Thymus (tissue), 14 donors: ENCODE measurements at places on chromosomes 11 and 22. TPM values are rescaled to one million over a fixed set of nuclear protein-coding genes. Genes with fewer than 3 reads are reported as not detected.

DNA sequence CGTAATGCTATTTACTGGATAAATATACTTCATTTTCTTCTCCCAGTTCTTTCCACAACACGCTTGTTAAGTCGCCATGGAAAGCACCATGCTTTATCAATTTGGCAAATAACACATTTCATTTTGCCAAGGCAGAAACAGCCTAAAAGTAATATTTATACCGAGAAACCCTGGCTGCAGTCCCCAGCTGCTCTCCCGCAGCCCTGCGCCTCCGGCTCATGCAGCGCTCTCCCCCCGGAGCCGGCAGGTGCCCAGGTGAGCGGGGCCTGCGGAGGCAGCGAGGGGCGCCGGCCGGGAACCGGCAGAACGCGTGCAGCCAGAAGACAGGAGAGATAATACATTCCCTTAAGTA, 681 bp upstream of the ARHGEF12 start:
- peak overlapping the region; percentile 75 for H3K27ac ChIP-seq
- no peaks in the 10 kb centered on the region for H3K36me3 ChIP-seq
- H3K4me1 ChIP-seq, result peaks cover 4% of the 10 kb centered on the region
- peak overlapping the region; percentile 77 for H3K4me3 ChIP-seq

- H3K36me3 ChIP-seq, result no peaks in the 10 kb centered on the region
- no peak for DNase-seq
- peaks cover 20% of the 10 kb centered on the region for H3K27me3 ChIP-seq
- no peak overlapping the region for H3K4me3 ChIP-seq
Observed at GRCh38 chr22:33062361-33062760, 4.2 kb upstream of the SYN3 start.

Gene RTL10
- total RNA-seq, result 19.2 TPM

Gene ATXN10
- 111 TPM for total RNA-seq

DNA sequence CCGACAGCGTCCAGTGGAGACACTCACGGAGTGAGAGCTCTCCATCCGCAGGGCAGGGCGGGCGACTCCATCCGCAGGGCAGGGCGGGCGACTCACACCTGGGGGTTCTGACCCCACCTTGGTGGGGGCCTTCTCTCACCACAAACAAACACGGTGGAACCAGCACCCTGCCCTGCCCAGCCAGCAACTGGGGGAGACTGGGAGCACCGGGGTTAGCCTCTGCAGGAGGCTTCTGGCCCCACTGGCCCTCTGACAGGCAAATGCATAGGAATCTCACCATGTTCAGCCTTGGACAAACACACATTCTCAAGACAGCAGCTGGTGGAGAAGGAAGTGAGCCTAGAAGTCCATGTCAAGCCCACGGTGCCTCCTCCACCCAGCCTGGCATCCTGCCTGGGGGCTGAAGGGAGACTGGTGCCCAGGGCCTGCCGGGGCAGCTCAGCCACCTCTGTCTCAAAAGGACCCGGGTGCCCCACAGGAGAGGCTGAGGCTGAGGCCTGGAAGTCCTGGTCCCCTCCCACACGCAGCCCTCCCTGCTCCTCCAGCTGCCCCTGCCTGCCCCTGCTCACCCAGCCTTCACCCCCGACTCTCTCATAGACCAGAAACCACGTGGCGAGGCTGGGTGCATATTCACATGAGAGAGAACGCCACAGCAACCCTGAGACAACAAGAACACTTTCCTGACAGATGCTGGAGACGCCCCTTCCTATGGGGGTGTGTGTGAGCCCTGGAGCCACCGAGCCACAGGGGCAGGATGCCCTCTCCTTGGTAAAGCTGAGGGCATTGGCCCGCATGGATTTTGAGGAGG, 98.4 kb upstream of the B3GAT1 start:
- no peak overlapping the region for H3K27ac ChIP-seq
- H3K36me3 ChIP-seq, result no peaks in the 10 kb centered on the region
- no peaks in the 10 kb centered on the region for H3K27me3 ChIP-seq

DNA sequence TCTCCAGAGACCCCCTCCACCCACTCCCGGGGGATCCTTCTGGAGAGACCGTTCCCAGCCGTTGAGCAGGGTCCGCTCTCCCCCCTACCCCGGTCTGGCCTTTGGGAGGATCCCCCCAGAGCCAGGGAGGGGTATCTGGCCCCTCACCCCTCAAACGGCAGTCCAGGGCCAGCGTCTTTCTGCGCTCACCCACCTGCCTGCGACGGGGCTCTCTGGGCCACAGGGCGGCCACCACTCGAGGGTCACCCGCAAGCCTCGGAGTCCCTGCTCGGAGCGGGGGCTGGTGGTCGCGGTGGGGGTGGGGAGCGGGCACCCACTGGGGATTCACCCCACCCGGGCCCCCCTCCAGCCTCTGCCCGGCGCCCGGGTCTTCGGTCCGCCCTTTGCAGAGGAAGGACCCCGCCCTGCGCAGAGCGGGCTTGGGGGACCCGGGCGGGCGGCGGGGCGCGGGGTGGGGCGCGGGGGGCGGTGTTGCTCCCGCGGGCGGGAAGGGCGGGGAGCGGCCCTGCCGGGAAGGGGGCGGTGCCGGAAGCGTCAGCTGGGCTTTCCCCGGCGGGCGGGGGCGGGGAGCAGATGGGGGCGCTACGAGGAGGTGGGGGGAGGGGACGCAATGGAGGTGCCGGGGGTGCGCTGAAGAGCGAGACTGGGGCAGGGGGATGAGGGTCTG, 16.6 kb downstream of the CRELD2 start:
- peaks cover 8% of the 10 kb centered on the region for H3K4me1 ChIP-seq
- H3K36me3 ChIP-seq, result no peaks in the 10 kb centered on the region
- peak; percentile 76 for DNase-seq
- peak overlapping the region; percentile 86 for H3K27ac ChIP-seq

Gene EHF
- total RNA-seq, result 0.76 TPM

Gene MOV10L1
- total RNA-seq, result 0.14 TPM

- H3K4me3 ChIP-seq, result no peak overlapping the region
- no peak overlapping the region for H3K27ac ChIP-seq
- no peaks in the 10 kb centered on the region for H3K27me3 ChIP-seq
Observed at GRCh38 chr11:10716122-10716521, 22.6 kb upstream of the IRAG1 start.

DNA sequence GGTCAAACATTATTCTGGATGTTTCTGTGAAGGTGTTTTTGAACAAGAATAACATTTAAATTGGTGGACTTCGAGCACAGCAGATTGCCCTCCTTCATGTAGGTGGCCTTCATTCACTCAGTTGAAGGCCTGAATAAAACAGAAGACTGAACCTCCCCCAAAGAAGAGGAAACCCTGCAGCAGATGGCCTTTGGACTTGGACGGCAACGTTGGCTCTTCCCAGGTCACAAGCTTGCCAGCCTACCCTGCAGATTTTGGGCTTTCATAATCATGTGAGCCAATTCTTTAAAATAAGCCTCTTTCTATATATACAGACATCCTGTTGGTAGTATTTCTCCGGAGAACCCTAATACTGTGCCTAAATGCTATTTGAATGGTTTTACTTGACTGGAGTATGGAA, 432.2 kb upstream of the NARS2 start:
- H3K4me3 ChIP-seq, result no peak overlapping the region
- H3K36me3 ChIP-seq, result no peaks in the 10 kb centered on the region
- DNase-seq, result no peak
- H3K27me3 ChIP-seq, result no peaks in the 10 kb centered on the region
- no peaks in the 10 kb centered on the region for H3K4me1 ChIP-seq

GRCh38 chr11:67277231-67277961, 11.1 kb downstream of the GRK2 start:
- H3K27me3 ChIP-seq, result no peaks in the 10 kb centered on the region
- peaks cover 60% of the 10 kb centered on the region for H3K36me3 ChIP-seq
- H3K4me3 ChIP-seq, result peak overlapping the region; percentile 55
- peak; percentile 80 for DNase-seq

GRCh38 chr11:69348414-69349235, 54.7 kb downstream of the MYEOV start:
- H3K27ac ChIP-seq, result no peak overlapping the region
- no peak overlapping the region for H3K4me3 ChIP-seq
- no peaks in the 10 kb centered on the region for H3K4me1 ChIP-seq

Gene CDHR5
- total RNA-seq, result not detected

GRCh38 chr11:61671527-61671926, 8.7 kb upstream of the DAGLA start:
- DNase-seq, result no peak
- H3K36me3 ChIP-seq, result no peaks in the 10 kb centered on the region
- no peaks in the 10 kb centered on the region for H3K4me1 ChIP-seq
- no peak overlapping the region for H3K4me3 ChIP-seq
- H3K27ac ChIP-seq, result no peak overlapping the region
- H3K27me3 ChIP-seq, result no peaks in the 10 kb centered on the region

DNA sequence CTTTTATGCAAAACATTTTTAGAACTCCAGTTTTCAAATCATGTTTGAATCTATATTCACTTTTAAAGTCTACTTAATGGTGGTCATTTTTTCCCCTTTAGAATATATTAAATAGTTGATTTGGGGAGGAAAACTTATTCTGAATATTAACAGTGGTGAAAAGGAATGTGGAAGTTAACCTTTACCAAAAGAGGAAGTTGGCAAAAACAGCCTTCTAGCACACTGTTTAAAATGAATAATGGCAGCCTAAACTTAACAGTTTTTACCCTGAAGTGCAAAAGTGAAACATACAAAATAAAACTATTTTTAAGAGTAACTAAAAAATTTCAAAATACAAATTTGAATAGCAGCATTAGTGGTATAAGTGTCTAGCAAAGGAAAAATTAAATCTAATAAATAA, 86.4 kb downstream of the GRK3 start:
- no peaks in the 10 kb centered on the region for H3K4me1 ChIP-seq
- H3K27me3 ChIP-seq, result no peaks in the 10 kb centered on the region
- no peak overlapping the region for H3K27ac ChIP-seq
- H3K36me3 ChIP-seq, result peaks cover 6% of the 10 kb centered on the region

DNA sequence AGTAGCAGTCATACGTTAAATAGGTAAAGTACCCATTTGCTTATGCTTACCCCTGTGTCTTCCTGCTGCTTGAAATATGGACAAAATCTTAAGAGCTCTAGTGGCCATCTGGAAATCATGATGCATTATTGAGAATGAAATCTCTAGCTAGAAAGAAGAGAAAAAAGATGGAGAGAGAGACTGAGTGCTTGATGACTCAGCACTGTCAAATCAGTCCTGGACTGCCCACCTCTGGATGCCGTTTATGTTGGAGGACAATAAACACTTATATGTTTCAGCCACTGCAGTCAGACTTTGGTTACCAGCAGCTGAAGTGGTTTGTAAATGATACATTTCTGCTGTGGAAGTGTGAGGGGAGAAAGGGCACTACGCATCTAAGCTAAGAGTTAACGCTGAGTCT, 3.6 kb downstream of the OR8B4 start:
- H3K4me1 ChIP-seq, result no peaks in the 10 kb centered on the region
- no peaks in the 10 kb centered on the region for H3K27me3 ChIP-seq
- no peaks in the 10 kb centered on the region for H3K36me3 ChIP-seq
- H3K27ac ChIP-seq, result no peak overlapping the region

DNA sequence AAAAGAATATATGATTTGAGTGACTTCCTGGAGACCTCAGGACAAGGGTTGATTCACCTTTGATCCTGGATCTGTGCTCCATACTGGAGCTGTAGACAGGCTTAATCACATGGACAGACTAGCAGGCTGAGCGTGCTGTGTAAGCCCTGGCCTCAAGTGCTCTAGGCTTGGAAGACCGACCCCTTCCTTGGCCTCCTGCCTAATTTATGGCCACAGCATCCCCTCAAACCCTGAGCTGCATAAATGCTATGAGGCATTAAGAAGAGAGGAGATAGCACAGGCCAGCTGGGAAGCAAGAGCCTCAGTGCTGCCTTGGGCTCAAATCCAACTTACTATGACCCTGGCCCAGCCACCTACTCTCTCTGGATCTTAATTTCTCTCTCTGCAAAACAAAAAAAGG, 385.1 kb downstream of the BUD13 start:
- no peaks in the 10 kb centered on the region for H3K4me1 ChIP-seq
- no peak for DNase-seq
- no peak overlapping the region for H3K27ac ChIP-seq
- no peaks in the 10 kb centered on the region for H3K36me3 ChIP-seq
- no peak overlapping the region for H3K4me3 ChIP-seq

- DNase-seq, result no peak
- H3K4me3 ChIP-seq, result no peak overlapping the region
- H3K36me3 ChIP-seq, result no peaks in the 10 kb centered on the region
Observed at GRCh38 chr22:46033256-46034200, 56.6 kb upstream of the WNT7B start.

Gene VPREB3
- total RNA-seq, result 1.3 TPM

DNA sequence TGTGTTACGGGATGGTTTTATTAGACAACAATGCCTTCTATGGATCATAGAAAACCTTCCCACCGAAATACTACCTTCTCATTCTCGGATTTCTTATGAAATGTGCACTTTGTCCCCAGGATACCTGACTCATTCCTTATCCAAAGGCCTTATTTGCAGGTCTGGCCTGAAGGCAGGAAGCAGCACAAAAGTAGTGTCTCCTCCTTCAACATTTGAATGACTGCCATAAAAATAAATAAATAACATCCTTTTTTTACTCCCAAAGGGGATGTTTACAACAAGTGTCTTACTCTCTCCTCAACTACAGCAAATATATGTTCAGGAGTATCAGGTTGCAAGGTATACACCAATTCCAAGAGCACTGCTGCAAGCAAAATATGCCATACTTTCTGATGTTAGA, 41.6 kb upstream of the PAK1 start:
- no peaks in the 10 kb centered on the region for H3K27me3 ChIP-seq
- H3K4me1 ChIP-seq, result no peaks in the 10 kb centered on the region
- H3K4me3 ChIP-seq, result no peak overlapping the region
- DNase-seq, result no peak
- H3K27ac ChIP-seq, result no peak overlapping the region
- no peaks in the 10 kb centered on the region for H3K36me3 ChIP-seq

GRCh38 chr11:47375020-47375419, 3.3 kb downstream of the SPI1 start:
- H3K4me3 ChIP-seq, result no peak overlapping the region
- H3K4me1 ChIP-seq, result peaks cover 2% of the 10 kb centered on the region
- H3K36me3 ChIP-seq, result no peaks in the 10 kb centered on the region
- no peak for DNase-seq

Gene CLTCL1
- total RNA-seq, result 9.5 TPM

DNA sequence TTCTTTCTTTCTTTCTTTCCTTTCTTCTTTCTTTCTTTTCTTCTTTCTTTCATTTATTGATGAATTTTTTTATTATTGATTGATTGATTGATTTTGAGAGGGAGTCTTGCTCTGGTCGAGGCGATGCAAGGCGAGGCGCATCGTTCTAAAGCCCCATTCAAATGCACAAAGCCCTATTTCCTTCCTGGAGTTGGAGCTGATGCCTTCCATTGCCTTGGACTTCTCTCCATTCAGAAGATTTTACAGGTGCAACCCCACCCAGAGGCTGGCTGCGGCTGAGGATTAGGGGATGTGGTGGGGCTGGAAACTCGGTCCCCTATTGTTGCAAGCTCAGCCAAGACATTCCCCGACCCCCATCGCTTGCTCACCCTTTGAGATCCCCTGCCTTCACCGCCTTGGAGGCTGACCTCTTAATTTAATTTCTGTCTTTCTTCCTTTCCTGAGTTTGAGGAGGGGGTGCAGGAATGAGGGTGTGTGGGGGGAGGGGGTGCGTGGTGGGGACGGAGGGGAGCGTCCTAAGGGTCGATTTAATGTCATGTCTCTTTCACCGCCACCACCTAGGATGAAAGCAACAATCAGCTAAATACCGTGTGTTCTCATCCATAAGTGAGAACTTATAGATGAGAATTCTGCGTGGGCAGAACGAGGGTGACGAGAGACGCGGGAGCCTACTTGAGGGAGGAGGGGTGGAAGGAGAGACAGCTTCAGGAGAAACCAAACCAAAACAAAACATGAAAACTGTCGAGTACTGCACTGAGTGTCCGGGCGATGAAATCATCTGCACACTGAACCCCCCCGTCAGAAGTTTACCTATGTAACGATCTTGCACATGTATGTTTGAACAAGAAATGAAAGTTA, 3913.9 kb upstream of the OR11H1 start:
- H3K4me1 ChIP-seq, result no peaks in the 10 kb centered on the region
- no peak overlapping the region for H3K4me3 ChIP-seq
- no peaks in the 10 kb centered on the region for H3K36me3 ChIP-seq
- DNase-seq, result no peak
- H3K27me3 ChIP-seq, result no peaks in the 10 kb centered on the region
- no peak overlapping the region for H3K27ac ChIP-seq

Gene CRYAB
- total RNA-seq, result 4.2 TPM
